Lung (tissue), 17 donors: ENCODE measurements at places on chromosomes 3 and 15. TPM values are rescaled to one million over a fixed set of nuclear protein-coding genes. Genes with fewer than 3 reads are reported as not detected.
A peak's percentile ranks its signal among the peaks of the same experiment; 100 is the strongest.

DNA sequence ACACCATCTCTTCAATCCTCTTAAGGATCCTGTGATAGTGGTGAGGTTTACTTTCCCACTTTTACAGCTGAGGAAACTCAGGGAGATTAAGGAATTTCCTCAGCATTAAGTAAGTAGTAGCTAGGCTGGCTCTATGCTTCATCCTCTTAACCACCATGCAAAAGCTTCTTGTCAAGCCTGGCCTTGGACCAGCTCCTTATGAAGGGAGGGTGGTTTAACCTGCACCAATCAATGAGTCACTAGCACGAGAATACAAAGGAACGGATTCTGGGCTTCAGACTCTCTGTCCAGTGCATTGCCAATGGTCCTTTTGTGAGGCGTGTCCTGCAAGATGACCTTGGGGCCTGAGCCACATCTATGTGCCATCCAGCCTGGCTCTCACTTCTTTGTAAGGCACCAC is 202.0 kb upstream of the CFAP20DC start:
- DNase-seq, result no peak

DNA sequence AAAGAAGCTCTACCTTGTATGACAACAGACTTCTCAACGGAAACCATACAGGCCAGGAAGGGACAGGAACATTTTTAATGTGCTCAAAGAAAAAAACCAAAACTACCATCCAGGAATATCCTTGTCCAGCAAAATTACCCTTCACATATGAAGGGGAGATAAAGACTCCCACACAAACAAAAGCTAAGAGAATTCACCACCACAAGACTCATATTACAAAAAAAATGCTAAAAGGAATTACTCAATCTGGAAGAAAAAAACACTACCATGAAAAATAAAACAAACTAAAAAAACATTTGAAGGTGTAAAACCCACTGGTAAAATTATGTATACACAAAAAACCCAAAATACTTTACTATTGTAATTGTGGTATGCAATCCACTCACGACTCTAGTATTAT is 57.2 kb downstream of the DLG1 start:
- no peak for DNase-seq

- DNase-seq, result no peak
These were observed 191.5 kb upstream of the SLC2A2 start for GRCh38 chr3:171218069-171218468.

Gene FOXB1
- 0.02 TPM for polyA plus RNA-seq

Gene CLEC3B
- 167 TPM for polyA plus RNA-seq

DNA sequence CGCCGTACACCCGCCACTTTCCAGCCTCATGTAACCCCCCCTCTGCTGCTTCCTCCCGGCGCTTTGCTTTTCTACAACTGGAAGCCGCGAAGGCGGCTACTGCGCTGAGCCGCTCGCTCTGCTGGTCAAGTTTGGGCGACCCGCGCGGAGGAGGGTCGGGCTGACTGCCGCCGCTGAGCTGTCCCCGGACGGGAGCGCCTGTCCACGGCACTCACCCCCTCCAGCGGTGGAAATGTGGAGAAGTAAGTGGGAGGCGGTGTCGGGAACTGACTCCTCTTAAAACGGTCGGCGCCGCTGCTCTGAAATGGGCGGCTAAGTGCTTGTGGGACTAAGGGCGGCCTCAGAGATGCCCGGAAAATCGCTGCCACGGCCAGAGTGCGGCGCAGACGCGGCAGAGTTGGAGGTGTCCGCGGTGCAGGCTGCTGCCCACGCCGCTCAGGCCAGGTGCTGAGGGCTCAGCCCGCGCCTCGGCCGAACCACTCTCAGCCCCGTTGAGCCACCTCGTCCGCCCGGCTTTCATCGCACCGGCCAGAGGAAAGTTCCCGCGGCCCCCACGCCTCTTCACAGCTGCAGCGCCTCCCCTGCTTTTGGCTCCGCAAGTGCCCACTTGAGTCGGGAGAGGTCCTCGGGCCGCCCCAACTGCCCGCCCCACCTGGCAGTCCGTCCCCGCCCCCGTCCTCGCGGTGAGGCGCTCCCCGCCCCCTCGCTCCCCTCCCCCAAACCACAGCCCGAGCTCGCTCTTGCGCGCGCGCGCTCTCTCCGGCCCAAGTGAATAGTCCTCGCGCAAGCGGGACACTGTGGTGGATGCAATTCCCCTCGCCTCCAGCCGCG is at the start of gene EPHA6:
TSS of gene EPHA6 (plus strand) at position 775 of the 831 bp plus-strand sequence.
- peak; percentile 70 for DNase-seq
